ENCODE measurements at places on chromosomes 4 and X.

- no peak overlapping the region for H3K27ac ChIP-seq
- DNase-seq: no peak
- no peaks in the 10 kb centered on the region for H3K36me3 ChIP-seq
- no peak overlapping the region for H3K4me3 ChIP-seq
- H3K27me3 ChIP-seq: no peaks in the 10 kb centered on the region
- no peaks in the 10 kb centered on the region for H3K4me1 ChIP-seq
These were observed 205.5 kb downstream of the PRR32 start for GRCh38 chrX:127025013-127025412.

- no peak overlapping the region for H3K4me3 ChIP-seq
- no peak for DNase-seq
- no peak overlapping the region for H3K27ac ChIP-seq
- no peaks in the 10 kb centered on the region for H3K36me3 ChIP-seq
- H3K27me3 ChIP-seq: no peaks in the 10 kb centered on the region
These were observed 177.9 kb upstream of the STK26 start for GRCh38 chrX:131845201-131845600.

- H3K4me1 ChIP-seq: no peaks in the 10 kb centered on the region
- no peak overlapping the region for H3K27ac ChIP-seq
- H3K36me3 ChIP-seq: peaks cover 2% of the 10 kb centered on the region
- H3K27me3 ChIP-seq: no peaks in the 10 kb centered on the region
- DNase-seq: peak; percentile 41
These were observed 227.4 kb upstream of the CXorf51B start for GRCh38 chrX:146581981-146582712.

DNA sequence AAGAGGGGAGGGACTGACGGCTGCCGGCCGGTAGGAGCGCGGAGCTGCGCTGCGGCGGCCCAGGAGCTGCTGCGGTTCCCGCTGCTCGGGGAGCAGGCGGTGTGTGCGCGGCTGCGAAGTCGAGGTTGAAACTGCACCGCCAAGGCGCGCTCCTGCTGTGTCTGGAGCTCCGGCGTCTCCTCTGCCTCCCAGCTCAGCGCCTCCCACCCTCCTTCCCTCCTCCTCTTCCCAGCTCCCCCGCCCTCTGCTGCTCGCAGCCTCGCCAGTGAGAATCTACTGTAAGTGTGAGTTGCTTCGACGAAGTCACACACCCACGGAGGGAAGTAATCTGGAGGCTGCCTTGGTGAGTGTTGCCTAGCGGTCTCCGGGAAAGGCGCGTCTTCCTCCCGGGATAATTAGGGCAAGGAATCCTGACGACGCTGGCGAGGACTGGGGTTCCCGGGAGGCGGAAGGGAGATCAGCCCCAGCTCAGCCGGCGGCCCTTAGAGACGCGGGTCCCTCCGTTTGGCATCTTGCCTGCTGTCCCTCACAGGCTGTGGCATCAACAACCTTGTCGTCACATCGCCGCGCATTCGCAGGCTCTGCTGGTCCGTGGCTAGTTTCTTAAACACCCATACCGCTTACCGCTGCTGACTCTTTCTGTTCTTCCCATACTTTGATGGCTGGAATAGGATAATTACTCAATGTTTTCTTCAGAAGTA, at the start of gene EPHA5:
TSS of gene EPHA5 (minus strand) at position 159 of the 701 bp plus-strand sequence. CDS start 747 bp downstream, outside the sequence.
- no peaks in the 10 kb centered on the region for H3K36me3 ChIP-seq
- H3K4me1 ChIP-seq: peaks cover 5% of the 10 kb centered on the region
- H3K27me3 ChIP-seq: peaks cover 26% of the 10 kb centered on the region
- peak within 1 kb of the TSS; percentile 82 for H3K4me3 ChIP-seq

GRCh38 chr4:95610061-95610569, 61.3 kb upstream of the UNC5C start:
- H3K36me3 ChIP-seq: no peaks in the 10 kb centered on the region
- no peak overlapping the region for H3K27ac ChIP-seq
- no peak for DNase-seq
- H3K4me1 ChIP-seq: no peaks in the 10 kb centered on the region
- no peak overlapping the region for H3K4me3 ChIP-seq
- H3K27me3 ChIP-seq: no peaks in the 10 kb centered on the region

- H3K36me3 ChIP-seq: peaks cover 22% of the 10 kb centered on the region
- H3K4me3 ChIP-seq: peak overlapping the region; percentile 100
These were observed 408 bp downstream of the TMEM33 start for GRCh38 chr4:41935652-41936021.

GRCh38 chr4:108165586-108165985, 3.1 kb downstream of the LEF1 start:
- peaks cover 1% of the 10 kb centered on the region for H3K36me3 ChIP-seq
- H3K4me3 ChIP-seq: peak overlapping the region; percentile 73
- no peak overlapping the region for H3K27ac ChIP-seq
- peaks cover 4% of the 10 kb centered on the region for H3K4me1 ChIP-seq

GRCh38 chrX:56783996-56784620, 55.1 kb downstream of the NBDY start:
- H3K4me1 ChIP-seq: no peaks in the 10 kb centered on the region
- no peak for DNase-seq
- H3K27me3 ChIP-seq: no peaks in the 10 kb centered on the region
- no peak overlapping the region for H3K27ac ChIP-seq
- H3K4me3 ChIP-seq: no peak overlapping the region
- peaks cover 41% of the 10 kb centered on the region for H3K36me3 ChIP-seq

DNA sequence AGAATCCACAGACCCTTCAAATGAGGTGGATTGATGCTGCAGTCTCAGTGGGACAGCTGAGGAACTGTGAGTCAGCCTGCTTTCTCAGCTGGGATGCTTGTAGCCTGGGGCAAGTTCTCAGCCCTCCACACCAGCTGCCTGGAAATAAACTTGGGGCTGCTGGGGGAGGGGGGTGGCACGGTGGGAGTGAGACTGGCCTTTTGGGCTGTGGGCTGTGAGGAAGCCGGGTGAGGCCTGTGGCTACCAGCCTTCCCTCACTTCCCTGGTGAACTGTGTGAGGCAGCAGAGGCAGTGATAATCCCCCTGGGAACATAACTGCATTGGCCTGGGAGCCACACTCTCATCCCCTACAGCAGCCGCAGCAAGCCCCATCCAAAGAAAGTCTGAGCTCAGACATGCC, 114.5 kb upstream of the GUCY1A1 start:
- H3K36me3 ChIP-seq: no peaks in the 10 kb centered on the region
- H3K4me3 ChIP-seq: no peak overlapping the region
- peak; percentile 48 for DNase-seq
- H3K4me1 ChIP-seq: no peaks in the 10 kb centered on the region
- no peaks in the 10 kb centered on the region for H3K27me3 ChIP-seq
- H3K27ac ChIP-seq: no peak overlapping the region

DNA sequence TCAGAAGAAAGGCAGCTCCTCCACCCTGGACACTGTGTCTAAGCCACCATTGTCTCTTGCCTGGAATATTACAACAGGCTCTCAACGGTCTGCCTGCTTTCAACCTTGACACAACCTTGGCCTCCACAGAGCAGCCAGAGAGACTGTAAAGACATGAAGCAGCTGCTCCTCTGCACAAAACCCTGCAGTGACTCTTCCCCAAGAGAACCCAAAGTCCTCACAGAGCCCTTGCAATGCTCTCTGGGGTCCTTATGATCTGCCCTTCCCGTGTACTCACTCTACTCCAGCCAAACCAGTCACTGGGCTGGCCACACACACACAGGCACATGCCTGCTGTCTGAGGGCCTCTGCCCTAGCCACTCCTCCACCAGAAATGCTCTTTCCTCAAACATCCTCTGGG, 75.9 kb upstream of the CPEB2 start:
- H3K27ac ChIP-seq: no peak overlapping the region
- H3K27me3 ChIP-seq: no peaks in the 10 kb centered on the region
- H3K4me3 ChIP-seq: no peak overlapping the region
- DNase-seq: no peak
- H3K36me3 ChIP-seq: no peaks in the 10 kb centered on the region
- no peaks in the 10 kb centered on the region for H3K4me1 ChIP-seq

- peaks cover 4% of the 10 kb centered on the region for H3K4me1 ChIP-seq
- no peak overlapping the region for H3K27ac ChIP-seq
- no peak overlapping the region for H3K4me3 ChIP-seq
- no peaks in the 10 kb centered on the region for H3K27me3 ChIP-seq
These were observed 97.0 kb downstream of the SOWAHB start for GRCh38 chr4:76800902-76801301.

DNA sequence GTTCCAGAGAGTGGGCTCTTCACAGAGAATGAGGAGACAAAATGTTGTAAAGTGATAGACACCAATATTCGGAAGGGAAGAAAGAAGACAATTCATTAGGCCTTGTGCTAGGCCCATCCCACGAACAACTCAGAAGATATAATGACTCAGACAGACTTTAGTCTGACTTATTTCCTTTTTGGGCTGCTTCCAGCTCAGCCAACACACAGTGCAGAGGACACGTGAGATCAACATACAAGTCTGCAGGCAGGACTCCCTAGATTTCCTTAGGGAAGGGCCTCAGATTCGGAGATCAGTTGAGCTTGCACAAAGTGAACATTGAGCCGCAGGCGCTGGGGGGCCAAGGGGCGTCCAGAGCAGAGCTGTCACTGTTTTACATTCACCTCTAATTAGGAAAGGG, 290.7 kb upstream of the TENM3 start:
- peaks cover 7% of the 10 kb centered on the region for H3K4me1 ChIP-seq
- no peak overlapping the region for H3K27ac ChIP-seq
- H3K27me3 ChIP-seq: no peaks in the 10 kb centered on the region
- no peak for DNase-seq

GRCh38 chr4:24701683-24702082, 93.7 kb upstream of the SOD3 start:
- no peak overlapping the region for H3K4me3 ChIP-seq
- H3K4me1 ChIP-seq: no peaks in the 10 kb centered on the region
- no peak overlapping the region for H3K27ac ChIP-seq

- H3K27me3 ChIP-seq: no peaks in the 10 kb centered on the region
- peaks cover 2% of the 10 kb centered on the region for H3K36me3 ChIP-seq
- no peak overlapping the region for H3K4me3 ChIP-seq
- DNase-seq: no peak
These were observed 70.8 kb downstream of the RGS12 start for GRCh38 chr4:3363411-3364141.

- no peak for DNase-seq
- H3K27me3 ChIP-seq: no peaks in the 10 kb centered on the region
- peaks cover 11% of the 10 kb centered on the region for H3K4me1 ChIP-seq
- H3K36me3 ChIP-seq: no peaks in the 10 kb centered on the region
These were observed 105.5 kb downstream of the MAML3 start for GRCh38 chr4:140048419-140048995.

GRCh38 chr4:132504438-132504837, 644.7 kb upstream of the PCDH10 start:
- no peaks in the 10 kb centered on the region for H3K4me1 ChIP-seq
- no peak overlapping the region for H3K4me3 ChIP-seq
- DNase-seq: no peak
- H3K36me3 ChIP-seq: 0 out of 2 replicates have a peak, but pooled peaks cover 1% of the 10 kb centered on the region
- H3K27ac ChIP-seq: no peak overlapping the region
- no peaks in the 10 kb centered on the region for H3K27me3 ChIP-seq

- H3K27me3 ChIP-seq: no peaks in the 10 kb centered on the region
- H3K4me1 ChIP-seq: no peaks in the 10 kb centered on the region
- no peak for DNase-seq
- H3K27ac ChIP-seq: no peak overlapping the region
These were observed 34.6 kb upstream of the FGFR3 start for GRCh38 chr4:1758306-1759121.

DNA sequence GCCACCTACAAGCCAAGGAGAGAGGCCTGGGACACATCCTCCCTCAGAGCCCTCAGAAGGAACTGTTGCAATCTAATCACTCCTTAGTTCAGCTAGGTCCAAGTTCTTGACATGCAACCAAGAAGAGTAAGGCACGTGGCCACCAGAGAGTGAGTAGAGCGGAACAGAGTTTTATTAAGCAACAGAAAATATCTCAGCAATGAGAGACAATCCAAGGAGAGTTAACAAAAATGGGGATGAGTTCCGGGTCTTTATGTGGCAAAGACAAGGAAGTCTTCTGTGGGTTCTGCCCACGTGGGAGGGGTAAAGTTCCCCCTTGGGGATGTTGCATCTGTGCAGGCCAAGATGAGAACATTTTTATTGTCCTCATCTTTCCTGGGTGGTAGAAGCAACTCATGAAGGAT, 38.5 kb upstream of the PROM1 start:
- no peak for DNase-seq
- H3K27ac ChIP-seq: no peak overlapping the region
- no peaks in the 10 kb centered on the region for H3K27me3 ChIP-seq
- no peaks in the 10 kb centered on the region for H3K4me1 ChIP-seq
- no peaks in the 10 kb centered on the region for H3K36me3 ChIP-seq

DNA sequence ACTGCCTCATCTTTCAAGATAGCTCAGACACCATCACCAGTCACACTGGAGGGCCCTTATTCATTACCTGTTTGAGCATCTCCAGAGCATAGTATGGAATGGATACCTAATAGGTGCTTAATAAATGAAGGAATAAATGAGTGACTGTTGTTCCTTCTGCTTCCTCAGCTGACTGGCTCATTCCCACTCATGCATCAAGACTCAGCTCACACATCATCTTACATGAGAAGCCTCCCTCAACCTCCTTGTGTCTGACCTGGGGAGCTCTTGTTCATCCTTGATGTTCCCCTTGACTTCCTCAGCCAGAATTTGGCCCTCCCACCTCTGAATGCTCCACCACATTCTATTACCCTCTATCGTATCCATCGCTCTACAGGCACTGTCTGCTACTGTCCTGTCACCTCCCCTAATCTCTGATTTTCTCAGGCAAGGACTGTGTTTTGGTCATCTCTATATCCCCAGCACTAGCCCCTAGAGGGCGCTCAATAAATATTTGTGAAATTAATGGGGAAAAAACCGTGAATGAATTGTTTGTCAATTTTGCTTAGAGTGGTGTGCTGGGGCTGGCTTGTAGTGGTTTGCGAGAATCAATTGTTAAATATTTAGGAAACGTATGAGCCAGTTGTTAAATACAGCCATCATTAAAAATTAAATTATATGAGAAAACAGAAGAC, 88.3 kb downstream of the NHSL2 start:
- peaks cover 7% of the 10 kb centered on the region for H3K36me3 ChIP-seq
- no peak overlapping the region for H3K4me3 ChIP-seq
- H3K4me1 ChIP-seq: peaks cover 9% of the 10 kb centered on the region
- no peak overlapping the region for H3K27ac ChIP-seq
- peak; percentile 21 for DNase-seq
- no peaks in the 10 kb centered on the region for H3K27me3 ChIP-seq

DNA sequence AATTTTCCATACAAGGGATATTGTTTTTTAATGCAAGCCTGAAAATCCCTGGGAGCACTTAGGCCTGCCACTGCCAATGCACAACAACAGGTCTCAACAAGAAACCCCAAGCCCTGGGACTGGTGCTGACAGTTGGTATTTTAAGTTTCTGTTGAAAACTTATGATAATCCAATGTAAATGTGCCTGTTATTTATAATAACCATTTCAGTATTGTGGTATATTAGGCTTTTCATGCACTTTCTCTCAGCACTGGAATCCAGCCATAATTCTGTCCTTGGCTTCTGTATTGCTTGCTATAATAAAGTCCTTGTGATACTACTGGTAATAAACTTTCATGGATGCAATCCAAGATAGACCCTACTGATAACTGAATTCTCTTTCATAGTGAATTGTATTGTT, 218.9 kb downstream of the PCDH7 start:
- DNase-seq: no peak
- H3K36me3 ChIP-seq: no peaks in the 10 kb centered on the region
- H3K27me3 ChIP-seq: no peaks in the 10 kb centered on the region
- H3K4me3 ChIP-seq: no peak overlapping the region
- no peak overlapping the region for H3K27ac ChIP-seq

Data from H9 (cell line).